ENCODE measurements at places on chromosomes 7 and 10.
A peak's percentile ranks its signal among the peaks of the same experiment; 100 is the strongest.

DNA sequence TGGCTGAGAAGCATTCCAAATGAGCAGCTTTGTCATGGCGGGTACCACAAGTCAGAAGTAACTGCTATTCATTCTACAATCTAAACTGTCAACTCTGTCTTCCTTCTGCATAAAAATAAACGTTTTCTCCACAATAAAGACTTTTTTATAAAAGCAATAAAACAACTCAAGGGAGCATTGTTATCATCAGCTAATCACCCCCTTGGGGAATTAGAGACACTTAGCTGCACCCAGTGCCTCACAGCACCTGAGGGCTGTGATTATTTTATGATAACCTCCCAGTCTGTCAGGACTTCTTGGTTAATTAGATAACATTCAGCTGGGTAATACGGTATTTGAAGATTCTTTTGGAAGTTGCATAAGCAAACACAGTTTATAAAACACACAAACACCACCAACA is 155.6 kb downstream of the PPP1R3A start:
- DNase-seq = no peak

DNA sequence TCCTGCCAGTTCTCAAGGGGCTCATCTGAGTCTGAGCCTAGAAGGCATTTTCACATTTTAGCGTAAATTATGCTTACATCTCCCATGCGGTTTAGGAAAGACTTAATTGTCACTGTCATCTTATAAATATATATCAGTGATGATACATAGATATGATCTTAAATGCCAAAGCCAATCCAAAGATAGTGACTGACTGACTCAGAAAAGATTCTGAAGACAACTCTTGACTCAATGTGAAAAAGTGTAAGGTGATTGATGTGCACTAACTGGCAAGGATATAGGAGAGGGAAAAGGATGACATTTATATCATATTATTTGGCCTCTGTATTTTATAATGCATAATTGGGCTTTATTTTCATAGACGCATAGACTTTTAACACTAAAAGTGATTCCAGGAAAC is 84.9 kb upstream of the LRRN3 start:
- DNase-seq = no peak

DNA sequence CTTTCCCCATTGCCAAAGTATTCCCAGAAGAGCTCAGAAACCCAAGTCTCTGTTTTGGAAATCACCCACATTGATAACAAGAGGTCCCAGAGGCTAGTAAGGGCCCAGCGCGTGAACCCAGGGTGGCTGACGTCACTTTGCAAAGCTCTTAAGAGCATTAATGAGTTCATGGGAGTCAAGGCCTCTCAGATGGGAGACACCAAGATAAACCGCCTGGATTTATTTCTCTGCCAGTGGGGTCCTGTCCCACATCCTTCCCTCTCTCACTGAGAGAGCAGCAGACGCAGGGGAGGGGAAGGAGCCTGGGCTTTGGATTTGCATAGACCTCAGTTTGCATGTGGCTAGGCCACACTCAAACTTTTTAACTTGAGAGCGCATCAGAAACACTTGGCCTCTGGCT is 184.8 kb upstream of the PDE1C start:
- DNase-seq = no peak

GRCh38 chr10:7529638-7530037 is 118.8 kb upstream of the SFMBT2 start:
- DNase-seq = no peak

DNA sequence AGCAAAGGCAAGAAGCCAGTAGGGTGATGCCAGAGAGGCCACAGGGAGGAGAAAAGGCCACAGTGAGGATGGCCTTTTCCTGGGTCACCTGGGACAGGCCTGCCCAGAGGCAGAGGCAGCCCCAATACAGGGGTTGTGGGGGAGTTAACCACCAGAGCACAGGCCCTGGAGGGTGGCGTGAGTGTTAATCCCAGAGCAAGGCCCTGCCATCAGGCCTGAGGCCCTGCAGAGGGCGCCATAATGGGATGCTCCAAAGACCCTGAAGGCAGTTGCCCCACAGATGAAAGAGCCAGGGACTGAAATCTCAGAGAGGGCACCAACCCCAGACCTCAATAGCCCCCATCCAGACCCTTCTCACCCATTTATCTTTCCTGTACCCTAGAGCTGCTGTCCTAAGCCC is 23.9 kb downstream of the SLC13A4 start:
- no peak for DNase-seq

DNA sequence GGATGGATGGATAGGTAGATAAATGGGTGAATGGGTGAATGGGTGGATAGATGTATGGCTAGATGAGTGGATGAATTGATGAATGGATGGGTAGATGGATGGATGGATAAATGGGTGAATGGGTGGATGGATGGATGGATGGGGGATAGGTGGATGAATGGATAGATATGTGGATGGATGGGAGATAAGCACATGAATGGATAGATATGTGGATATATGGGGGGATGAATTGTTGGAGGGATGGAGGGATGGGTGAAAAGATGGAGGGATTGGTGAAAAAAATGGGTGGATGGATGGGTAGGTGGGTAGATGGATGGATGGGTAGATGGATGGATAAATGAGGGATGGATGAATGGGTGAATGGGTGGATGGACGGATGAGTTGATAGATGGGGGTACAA is 196.4 kb downstream of the FRMD4A start:
- no peak for DNase-seq

DNA sequence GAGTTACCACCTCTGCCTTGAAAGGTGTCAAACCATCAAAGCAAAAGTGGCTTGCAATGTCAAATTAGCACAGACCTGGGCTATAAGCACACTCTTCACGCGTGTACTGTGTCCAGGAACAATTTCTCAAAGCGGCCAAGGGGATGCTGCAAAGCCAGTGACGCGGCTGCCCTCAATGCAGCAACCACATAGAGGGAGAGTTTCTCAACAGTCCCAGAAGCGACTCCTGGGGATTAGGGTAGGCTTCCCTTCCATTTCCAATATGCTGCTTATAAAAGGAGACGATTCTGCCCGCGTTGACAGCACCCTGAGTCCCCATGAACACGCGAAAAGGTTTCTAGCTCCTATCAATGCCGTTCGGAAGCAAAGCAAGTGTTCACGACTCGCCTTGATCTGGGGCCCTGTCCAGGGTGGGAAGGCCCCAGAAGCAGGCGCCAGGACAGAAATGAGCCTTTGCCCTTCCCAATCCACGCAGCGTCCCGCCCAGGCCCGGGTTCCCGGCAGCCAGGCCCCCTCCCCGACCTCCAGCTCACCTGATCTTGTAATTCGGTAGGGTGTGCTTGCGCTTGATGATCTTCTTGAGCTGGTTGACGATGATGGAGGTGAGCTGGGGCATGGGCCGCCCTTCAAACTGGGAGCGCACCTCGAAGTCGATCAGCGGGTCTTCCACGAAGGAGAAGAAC is 1.3 kb downstream of the PDZD8 start:
- no peak for DNase-seq

DNA sequence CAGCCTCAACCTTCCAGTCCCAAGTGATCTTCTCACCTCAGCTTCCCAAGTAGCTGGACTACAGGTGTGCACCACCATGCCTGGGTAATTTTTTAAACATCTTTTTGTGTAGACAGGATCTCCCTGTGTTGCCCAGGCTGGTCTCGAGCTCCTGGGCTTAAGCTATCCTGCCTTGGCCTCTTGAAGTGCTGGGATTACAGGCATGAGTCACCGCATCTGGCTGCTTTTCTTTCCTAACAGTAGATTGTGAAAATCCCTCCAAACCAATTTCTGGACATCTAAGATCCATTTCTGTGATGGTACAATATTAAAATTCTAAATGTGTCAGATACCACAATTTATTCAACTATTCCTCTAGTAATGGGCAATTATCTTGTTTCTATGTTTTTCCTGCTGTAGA is 38.7 kb downstream of the RAB18 start:
- no peak for DNase-seq

- no peak for DNase-seq
Observed at GRCh38 chr10:124529661-124530214, 68.1 kb downstream of the LHPP start.

GRCh38 chr10:8006274-8006999 is 48.1 kb upstream of the GATA3 start:
- DNase-seq = no peak

DNA sequence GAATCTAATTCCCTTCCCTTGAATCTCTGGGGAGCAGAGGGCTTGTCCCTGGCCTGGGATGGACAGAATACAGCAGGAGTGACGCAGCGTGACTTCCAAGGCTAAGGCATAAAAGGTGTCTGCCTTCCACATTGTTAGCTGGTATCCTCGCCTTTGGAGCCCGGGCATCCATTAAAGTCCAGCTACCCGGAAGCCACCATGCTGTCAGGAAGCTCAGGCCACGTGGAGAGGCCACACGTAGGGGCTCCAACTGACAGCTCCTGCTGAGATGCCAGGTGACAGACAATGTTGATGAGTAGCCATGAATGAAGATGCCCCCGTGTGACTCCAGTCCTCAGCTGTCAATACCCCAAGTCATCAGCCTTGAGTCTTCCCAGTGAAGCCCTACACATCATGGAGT is 99.9 kb downstream of the OAT start:
- DNase-seq = no peak

DNA sequence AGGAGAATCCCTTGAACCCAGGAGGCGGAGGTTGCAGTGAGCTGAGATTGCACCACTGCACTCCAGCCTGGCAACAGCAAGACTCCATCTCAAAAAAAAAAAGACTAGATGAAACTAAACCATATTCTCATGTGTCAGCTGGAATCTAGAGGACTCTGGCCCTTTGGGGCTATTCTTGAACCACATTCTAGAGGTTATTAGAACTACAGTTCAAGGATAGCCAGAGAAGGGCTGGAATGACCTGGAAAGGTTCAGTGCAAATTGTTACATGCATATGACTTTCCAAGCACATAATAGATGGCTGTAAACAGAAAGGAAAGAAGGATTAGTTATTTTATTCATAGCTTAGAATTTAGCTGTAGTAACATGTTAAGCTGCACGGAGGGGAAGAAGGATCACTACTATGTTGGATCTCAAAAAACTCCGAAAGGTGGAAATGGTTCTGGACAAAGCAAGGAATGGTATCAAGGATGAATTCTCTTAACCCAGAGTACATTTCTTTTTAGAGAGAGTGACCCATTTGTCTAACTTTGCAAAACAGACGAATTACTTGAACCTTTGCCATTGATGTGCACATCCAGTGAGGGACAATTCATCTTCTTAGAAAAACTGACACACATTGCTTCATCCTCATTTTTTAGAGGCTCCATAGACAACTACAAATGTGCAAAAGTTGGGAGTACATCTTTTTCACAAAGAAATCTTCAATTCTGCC is 124.0 kb upstream of the SAMD8 start:
- no peak for DNase-seq

GRCh38 chr7:77458786-77459185 is 42.6 kb upstream of the GSAP start:
- DNase-seq = no peak

DNA sequence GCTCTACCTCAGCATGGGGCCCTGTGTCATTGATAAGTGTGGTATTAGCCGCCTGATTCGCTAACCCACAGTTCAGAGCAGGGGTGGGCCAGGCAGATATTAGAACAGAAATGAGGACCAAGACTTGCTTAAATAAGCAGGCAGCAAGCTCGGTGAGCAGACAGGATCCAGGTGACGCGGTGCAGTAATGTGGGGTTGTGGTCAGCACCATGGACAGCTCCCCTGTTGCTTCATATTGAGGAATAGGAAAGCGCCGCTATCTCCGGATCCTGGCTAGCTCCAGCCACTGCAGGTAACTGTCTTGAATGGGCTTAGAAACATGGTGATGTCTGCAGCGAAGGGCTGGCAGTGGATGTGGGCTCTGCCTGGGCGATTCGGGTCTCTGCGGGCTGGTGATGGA is 51.3 kb upstream of the GPR26 start:
- DNase-seq = peak; percentile 12

DNA sequence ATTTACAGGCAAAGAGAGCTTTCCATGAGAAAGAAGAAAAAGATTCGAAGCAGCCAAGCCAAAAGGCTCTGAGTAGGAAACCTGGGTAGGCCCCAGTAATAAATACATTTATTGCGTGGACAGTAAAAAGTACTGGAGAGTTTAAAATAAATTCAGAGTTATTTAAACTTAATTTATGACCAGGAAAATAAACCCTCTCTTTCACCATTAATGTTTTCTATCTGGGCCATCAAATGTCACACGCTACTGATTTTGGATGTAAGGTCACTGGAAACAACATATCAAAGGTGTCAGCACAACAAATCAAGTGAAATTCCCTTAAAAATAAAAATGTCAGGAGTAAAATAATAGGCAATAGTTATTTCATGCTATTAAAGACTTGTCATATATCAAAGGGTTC is 264.0 kb downstream of the SKAP2 start:
- DNase-seq = no peak

GRCh38 chr10:30284865-30285594 is 64.0 kb downstream of the MTPAP start:
- DNase-seq = no peak

- DNase-seq = no peak
Observed at GRCh38 chr7:106609416-106609815, 51.5 kb downstream of the CCDC71L start.

- no peak for DNase-seq
Observed at GRCh38 chr7:80445351-80445750, 66.5 kb downstream of the GNAT3 start.

DNA sequence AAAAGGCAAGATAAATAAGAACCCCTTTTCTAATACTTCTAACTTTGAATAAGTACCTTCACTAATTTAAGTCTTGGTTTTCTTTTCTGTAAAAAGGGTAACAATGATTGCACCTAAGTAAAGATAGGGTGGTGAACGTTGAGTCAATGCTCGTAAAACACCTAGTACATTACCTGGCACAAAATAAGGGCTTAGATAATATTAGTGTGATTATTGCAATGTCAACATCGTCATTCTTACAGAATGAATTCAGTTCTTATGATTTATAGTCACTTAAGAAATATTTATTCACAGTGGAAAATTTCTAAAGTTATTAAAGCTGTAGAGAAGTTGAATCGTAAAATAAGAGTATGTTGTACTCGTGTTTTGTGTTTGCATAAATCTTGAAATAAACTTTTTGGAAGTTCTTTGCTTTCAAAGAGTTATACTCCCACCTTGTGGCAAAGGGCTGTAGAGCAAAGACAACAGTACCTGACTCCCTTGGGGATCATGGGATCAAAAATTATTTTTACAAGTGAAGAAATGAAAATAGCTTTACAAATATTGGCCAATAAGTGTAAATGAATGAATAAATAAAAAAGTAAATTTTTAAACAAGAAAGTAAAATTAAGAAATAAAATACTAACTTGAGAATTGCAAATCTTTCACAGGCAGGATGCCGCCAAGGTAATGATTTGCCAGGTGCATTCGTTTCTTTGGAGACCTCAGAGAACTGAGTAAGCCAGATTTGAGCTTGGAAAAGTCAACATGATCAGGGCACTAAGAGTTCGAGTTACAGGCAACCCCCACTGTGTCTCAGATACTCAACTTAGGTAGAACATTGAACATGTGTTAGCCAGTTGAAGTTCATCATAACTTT is 285.8 kb upstream of the CACNA2D1 start:
- DNase-seq = no peak

DNA sequence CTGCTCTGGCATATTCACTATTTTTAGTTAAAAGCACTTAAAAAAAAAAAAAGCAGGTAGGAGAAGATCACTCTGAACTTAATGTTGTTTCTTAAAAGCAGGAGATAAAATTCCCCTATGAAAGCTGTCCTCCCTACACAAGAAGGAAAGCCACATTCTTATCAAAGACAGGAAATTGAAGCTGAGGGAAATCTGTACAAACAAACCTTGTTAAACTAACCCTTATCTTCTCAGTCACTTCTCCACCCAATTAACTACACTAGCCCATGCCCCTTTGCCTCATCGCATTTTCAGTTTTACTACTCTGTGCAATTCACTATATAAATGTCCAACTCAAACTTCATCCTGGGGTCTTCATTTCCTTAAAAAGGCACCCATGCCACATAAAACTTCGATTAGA is 2.7 kb upstream of the CDCA7L start:
- DNase-seq = no peak

Measured in stimulated activated CD8-positive, alpha-beta memory T cell treated with anti-CD3 and anti-CD28 coated beads, Interleukin-15, amount 100 ng/mL, for 1 hour (primary cell).